CD4-positive, alpha-beta memory T cell (primary cell): ENCODE measurements at places on chromosomes 3 and 15.
A peak's percentile ranks its signal among the peaks of the same experiment; 100 is the strongest.

GRCh38 chr3:192062186-192062585 lies 601.2 kb downstream of the PYDC2 start:
- DNase-seq = no peak
- no peak overlapping the region for H3K27ac ChIP-seq
- no peaks in the 10 kb centered on the region for H3K4me1 ChIP-seq
- H3K36me3 ChIP-seq = no peaks in the 10 kb centered on the region

- peak overlapping the region; percentile 65 for H3K4me3 ChIP-seq
- H3K27ac ChIP-seq = peak overlapping the region; percentile 57
- no peaks in the 10 kb centered on the region for H3K27me3 ChIP-seq
- peaks cover 28% of the 10 kb centered on the region for H3K4me1 ChIP-seq
- no peaks in the 10 kb centered on the region for H3K36me3 ChIP-seq
These were observed 65.3 kb downstream of the KLF13 start for GRCh38 chr15:31391687-31392671.

DNA sequence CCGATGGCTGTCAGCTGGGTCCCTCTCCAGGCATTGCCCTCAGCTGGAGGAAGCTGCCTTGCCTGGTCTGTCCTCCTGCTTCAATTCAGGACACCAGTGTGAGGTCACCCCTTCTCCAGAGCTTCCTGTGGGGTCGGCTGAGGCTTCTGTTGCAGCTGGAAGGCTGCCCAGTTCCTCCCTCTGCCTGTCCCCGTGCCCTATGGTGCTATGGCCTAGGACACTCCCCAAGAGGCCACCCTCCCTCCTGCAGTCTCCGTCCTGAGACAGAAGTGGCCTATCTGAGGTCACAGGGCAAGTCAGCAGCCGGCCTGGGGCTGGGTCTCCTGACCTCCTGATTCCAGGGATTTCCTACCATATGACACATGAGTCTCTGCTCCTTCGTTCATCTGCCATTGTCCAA lies 57.9 kb downstream of the RASGRF1 start:
- DNase-seq = no peak
- H3K27me3 ChIP-seq = no peaks in the 10 kb centered on the region

GRCh38 chr3:167657684-167658225 lies 4.0 kb upstream of the WDR49 start:
- no peaks in the 10 kb centered on the region for H3K36me3 ChIP-seq
- H3K27me3 ChIP-seq = no peaks in the 10 kb centered on the region
- H3K4me1 ChIP-seq = no peaks in the 10 kb centered on the region
- H3K27ac ChIP-seq = no peak overlapping the region
- DNase-seq = no peak
- H3K4me3 ChIP-seq = no peak overlapping the region
